ENCODE measurements at places on chromosomes 7 and 10. TPM values are rescaled to one million over a fixed set of nuclear protein-coding genes. Genes with fewer than 3 reads are reported as not detected.

DNA sequence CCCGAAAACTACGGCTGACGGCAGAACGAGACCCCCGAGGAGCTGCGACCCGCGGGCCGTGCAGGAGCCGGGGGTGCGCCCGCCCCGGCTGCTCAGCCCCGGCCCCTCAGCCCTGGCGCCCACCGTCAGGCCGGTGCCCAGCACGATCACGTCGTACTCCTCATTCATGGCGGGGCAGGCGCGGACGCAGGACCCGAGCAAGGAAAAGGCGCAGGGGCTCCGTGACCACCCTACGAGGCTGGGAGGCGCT is 218 bp downstream of the GDI2 start:
- no peak for DNase-seq

RRP12 gene
- total RNA-seq, result 19.9 TPM

DNA sequence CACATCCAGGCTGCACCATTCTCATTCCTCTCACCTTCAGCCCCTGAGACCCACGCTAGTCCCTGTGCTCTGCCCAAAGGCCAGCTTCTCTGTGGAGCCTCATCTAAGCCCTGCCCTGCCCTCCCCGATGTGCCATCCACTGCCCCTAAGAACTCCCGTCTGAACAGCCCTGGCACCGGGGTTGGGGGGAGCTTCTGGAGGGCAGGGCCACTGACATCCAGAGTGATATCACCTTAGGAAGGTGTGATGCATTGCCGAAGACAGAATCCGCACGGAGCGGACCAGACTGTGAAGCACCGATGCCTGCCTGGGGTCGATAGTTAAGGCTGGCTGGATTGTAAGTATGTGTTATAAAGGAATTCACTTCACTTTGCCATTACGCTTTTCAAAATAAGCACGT is 511.0 kb downstream of the PTPRN2 start:
- DNase-seq, result no peak

GRCh38 chr10:71865561-71866041 is 14.6 kb upstream of the PSAP start:
- DNase-seq, result peak; percentile 14

DNA sequence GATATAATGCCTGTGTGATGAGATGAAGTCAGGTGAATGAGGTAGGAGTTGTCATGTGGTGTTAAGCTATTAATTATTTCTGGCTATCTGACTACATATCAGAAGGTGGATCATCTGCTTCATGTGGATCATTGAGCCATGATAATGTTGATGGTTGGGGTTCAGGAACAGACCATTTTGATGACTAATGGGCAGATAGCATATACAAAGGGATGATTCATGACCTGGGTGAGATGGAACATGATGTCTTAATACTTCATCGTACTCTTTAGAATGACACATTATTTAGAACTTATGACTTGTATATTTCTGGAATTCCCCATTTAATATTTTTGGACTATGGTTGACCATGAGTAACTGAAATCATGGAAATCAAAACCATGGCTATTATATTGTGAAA is 155.1 kb downstream of the OR13A1 start:
- DNase-seq, result peak; percentile 68

GRCh38 chr7:888081-889024 is 12.0 kb downstream of the GET4 start:
- DNase-seq, result no peak

- no peak for DNase-seq
Measured at GRCh38 chr7:105837765-105838626, 38.4 kb downstream of the ATXN7L1 start.

SLC16A12 gene
- total RNA-seq, result 2.6 TPM

DNA sequence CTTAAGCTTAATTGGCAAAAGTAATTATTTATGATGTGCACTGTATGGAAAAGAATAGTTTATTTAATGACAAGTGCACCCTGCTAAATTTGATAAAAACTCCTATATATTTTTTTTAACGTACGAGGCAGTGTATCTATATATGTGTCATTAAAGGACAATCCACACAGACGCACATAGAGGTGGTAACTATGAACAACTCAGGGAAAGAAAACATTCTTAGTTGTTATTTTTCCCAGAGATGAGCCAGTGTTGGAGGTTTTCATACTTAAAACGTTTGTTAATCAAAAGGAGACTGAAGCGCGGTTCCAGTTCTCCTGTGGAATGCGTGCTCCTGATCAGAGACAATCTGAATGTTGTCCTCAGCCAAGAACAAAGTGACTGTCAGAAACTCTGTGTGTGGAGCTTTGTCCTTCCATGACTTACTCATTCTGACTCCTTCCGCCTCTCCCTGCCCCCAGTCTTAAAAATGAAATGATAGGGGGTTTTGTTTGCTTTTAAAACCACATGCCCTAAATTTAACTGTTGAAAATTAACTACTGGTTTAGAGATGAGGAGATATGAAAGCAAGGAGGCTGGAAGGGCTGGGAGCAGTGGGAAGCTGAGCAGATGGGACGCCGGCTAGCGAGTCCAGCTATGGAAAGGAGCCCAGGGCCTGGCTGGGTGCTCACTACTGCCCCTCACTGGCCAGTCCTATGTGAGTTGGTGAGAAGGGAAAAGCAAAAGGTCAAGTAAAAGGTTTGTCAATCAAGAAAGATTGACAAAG is 99.6 kb downstream of the SVIL start:
- peak; percentile 99 for DNase-seq

AKR1B1 gene
- 2,713 TPM for total RNA-seq

- DNase-seq, result no peak
Measured at GRCh38 chr10:32516567-32517495, 70.9 kb downstream of the CCDC7 start.

PRKCQ gene
- total RNA-seq, result 9.8 TPM

DNA sequence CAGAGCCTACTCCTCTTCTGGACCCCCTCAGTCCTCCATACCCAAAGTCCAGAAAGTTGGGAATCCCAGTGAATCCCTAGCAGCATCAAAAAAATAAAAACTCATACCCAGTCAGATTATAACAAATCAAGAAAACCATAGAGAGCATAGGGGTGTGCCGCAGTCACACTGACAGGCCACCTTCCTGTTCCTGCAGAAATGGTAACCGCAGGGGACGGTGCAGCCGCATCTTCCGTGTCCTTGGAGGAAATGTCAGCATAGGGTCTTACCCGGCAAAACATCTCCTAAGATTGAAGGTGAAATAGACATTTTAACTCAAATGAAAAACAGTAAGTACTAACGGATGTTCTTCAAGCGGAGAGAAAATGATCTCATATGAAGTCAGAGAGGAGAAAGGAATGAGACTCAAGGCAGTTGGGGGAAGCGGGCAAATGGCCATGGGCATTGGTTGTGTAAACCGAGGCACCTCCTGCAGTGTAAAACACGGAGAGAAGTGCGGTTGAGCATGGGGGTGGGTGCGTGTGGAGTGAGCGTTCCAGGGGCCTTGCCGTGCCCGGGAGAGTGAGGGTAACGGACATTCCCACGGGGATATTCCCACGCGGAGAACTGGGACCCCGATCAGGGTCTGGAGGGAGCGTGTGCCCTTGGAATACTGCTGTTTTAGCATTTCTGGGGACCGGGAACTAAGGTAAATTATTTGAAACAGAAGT is 110.8 kb downstream of the NKX6-2 start:
- DNase-seq, result no peak

DNA sequence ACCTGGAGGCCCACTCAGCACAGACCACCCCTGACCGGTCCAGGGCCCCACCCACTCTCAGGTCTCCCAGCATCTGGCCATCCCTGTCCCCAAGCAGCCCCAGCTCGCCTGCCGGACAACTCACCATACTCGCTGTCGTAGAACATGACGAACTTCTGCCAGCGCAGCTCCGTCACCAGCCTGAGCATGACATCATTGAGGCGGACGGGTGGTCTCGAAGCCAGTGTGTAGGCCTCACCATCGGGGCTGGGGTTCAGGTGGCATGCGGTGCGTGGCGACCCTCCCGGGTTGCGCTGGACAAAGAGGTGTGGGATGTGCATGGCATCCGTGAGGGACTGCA is 160.4 kb downstream of the GRID1 start:
- no peak for DNase-seq

IKZF1 gene
- total RNA-seq, result not detected

NYAP1 gene
- total RNA-seq, result 3.6 TPM

DNA sequence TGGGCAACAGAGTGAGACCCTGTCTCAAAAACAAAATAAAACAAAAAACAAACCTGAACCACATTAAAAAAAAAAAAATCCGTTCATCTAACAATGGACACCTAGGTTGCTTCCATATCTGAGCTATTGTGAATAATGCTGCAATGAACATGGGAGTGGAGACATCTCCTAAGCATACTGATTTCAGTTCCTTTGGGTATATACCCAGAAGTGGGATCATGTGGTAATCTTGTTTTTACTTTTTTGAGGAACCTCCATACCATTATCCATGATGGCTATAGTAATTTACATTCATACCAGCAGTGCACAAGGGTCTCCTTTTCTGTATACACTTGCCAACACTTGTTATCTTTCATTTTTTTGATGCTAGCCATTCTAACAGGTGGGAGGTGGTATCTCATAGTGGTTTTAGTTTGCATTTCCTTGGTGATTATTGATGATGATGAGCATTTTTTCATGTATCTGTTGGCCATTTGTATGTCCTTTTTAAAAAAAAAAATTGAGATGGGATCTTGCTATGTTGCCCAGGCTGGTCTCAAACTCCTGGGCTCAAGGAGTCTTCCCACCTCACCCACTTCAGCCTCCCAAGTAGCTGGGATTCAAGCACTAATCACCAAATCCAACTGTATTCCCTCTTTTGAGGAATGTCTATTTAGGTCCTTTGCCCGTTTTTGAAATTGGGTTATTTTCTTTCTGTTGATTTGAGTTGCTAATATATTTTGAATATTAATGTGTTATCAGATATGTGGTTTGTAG is 17.5 kb downstream of the CDK13 start:
- DNase-seq, result no peak

HOXA5 gene
- 130 TPM for total RNA-seq

- no peak for DNase-seq
Measured at GRCh38 chr10:113278664-113279063, 274.2 kb upstream of the HABP2 start.

VPS37D gene
- 4.5 TPM for total RNA-seq

DNA sequence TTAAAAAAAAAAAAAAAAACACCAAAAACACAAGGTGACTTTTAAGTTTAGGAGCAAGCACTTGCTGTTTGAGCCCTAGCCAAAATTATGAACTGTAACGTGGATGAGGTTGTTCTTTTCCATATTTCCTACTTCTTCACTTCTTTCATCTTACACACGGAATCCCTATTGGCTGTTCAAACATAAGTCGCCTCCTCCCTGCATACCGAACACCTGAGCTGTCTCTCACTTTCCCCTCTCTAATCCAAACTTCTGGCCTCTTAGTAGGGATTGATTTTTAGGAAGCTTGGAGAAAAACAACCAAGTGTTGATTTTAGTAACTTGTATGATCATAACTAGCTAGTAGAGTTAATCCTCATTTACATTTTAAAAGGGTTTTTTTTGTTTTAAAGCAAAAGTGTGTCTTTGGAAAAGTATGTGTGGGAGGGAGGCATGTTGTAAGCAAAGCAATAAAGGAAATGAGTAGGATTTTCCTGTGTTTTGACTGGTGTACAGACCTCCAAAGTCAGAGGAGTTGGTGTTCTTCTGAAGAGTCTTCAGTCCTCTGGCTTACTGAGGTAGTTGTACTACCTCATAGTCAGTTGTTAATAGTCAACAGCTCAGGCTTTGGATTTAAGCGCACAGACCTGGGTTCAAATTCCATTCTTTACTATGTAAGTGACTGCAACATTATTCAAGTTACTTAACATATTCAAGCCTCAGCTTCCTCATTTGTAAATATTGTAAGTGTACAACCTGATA is 39.3 kb downstream of the RABGEF1 start:
- DNase-seq, result no peak

DNA sequence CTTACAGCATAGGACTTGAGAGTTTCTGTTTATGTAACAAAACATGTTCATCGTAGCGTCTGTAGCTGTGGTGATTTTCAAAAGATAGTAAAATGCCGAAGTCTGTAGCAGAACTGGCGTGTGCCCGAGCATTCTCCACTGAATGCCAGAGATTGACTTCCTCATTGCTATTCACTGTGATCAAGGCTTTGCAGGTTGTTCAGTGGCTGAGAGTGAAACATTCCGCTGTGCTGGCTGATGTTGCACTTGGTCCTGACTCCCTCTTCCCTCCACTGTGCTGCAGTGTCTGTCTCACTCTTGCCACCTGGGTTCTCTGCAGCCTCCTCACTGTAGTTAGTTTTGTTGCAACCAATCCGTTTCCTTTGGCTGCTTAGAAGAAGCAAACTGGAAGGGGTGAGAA is 37.6 kb downstream of the FHIP2A start:
- no peak for DNase-seq

TMEM225B gene
- total RNA-seq, result not detected

- DNase-seq, result no peak
Measured at GRCh38 chr10:75703191-75703854, 271.9 kb downstream of the LRMDA start.

- no peak for DNase-seq
Measured at GRCh38 chr10:117757086-117757720, 214.7 kb downstream of the EMX2 start.

DNA sequence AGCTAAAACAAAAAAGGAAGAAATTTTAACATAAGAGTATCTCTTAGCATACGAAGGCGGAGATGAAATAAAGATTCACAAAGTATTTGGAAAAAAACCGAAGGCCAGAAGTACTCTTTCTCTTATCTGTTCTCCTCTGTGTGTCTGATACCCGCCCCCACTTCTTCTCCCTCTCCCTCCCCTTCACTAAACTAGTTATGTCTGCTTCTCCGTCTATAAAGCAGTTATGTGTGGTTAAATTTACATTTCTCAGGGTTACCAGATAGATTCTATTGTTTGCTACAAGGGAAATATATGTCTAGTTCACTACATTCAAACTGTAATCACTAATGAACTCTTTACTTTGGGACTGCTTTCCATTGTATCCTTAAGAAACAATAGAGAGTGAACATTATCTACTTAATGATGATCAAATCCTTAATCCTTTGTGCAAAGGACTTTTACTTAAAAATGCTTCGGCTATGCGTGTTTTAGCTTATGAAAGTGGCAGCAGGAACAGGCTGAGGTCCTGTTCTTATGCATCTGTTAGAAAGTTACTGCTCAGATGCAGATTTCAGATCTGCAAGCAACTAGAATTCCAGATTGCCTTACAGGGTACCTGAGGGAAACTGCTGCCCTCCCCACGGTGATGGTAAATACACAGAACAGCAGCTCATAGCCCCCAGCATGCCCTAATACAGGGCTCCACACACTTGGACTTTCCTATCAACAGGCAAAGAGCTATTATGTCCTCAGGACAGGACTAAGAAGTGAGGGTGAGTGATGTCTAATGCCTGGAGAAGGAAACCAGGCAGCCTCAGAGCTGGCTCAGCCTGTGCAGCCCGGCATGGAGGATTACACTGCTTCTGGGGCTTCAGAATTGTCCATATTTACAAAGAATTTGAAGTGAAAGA is 273.3 kb downstream of the FZD1 start:
- no peak for DNase-seq

EGR2 gene
- 0.03 TPM for total RNA-seq

PNLIP gene
- total RNA-seq, result not detected

IGFBP1 gene
- 1.8 TPM for total RNA-seq

GRCh38 chr10:88216976-88217375 is 353.6 kb downstream of the PTEN start:
- DNase-seq, result no peak

- DNase-seq, result no peak
Measured at GRCh38 chr10:19862811-19863515, 46.7 kb downstream of the PLXDC2 start.

All from Caki2 (cell line).